ENCODE measurements at places on chromosomes 3 and 15. TPM values are rescaled to one million over a fixed set of nuclear protein-coding genes. Genes with fewer than 3 reads are reported as not detected.

SLC25A36 gene
- 113 TPM for total RNA-seq

PRR20G gene
- total RNA-seq, result not detected

LTF gene
- total RNA-seq, result 3.2 TPM

PPP1R14D gene
- not detected for total RNA-seq

TTLL13 gene
- under 0.01 TPM for total RNA-seq

TRH gene
- total RNA-seq, result 6.5 TPM

SPINT1 gene
- total RNA-seq, result 60.3 TPM

RBP2 gene
- not detected for total RNA-seq

PTPN23 gene
- total RNA-seq, result 27.7 TPM

SNX22 gene
- total RNA-seq, result 1.1 TPM

GRCh38 chr15:92683511-92683834 lies 27.9 kb upstream of the FAM174B start:
- peak; percentile 71 for DNase-seq

- DNase-seq, result no peak
Measured at GRCh38 chr3:11238060-11238459, 34.1 kb upstream of the ATG7 start.

- DNase-seq, result peak; percentile 21
Measured at GRCh38 chr15:60130398-60130797, 126.3 kb downstream of the FOXB1 start.

DNA sequence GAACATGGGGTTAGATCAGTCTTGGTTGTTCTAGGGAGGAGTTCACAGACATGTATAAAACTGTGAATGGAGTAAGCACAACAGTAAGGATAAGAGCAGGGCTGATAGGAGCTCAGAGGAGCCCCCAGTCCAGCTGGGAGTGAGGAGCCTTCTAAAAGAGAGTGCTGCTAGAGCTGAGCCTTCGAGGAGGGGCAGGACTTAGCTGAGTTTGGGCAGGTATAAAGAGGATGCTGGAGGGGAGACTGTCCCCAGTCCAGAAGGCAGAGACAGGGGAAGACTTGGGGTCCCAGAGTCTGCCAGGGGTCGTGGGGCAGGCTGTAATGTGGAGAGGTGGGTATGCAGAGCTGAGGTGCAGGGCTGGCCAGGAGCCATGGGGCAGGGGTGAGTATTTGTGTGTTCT lies 12.1 kb downstream of the CAND2 start:
- DNase-seq, result no peak

DNA sequence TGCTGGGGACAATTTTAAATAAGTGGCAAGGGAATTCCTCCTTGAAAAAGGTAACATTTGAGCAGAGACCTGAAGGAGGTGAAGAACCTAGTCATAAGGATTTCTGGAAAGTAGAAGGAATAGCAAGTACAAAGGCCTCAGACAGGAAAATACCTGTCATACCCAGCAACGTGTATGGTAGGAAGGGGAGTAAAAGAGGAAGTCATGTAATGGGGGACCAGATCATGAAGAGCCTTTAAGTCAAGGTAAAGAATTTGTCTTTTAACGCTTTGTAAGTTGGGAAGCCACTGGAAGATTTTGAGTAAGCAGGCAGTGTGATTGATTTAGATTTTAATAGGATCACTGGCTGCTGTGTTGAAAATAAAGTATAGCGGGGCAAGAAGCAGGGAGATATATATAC lies 43.4 kb upstream of the FAH start:
- DNase-seq, result peak; percentile 13

GRCh38 chr15:42111924-42112323 lies 17.6 kb upstream of the PLA2G4D start:
- no peak for DNase-seq

GRCh38 chr3:25171897-25172296 lies 256.2 kb upstream of the RARB start:
- no peak for DNase-seq

DNA sequence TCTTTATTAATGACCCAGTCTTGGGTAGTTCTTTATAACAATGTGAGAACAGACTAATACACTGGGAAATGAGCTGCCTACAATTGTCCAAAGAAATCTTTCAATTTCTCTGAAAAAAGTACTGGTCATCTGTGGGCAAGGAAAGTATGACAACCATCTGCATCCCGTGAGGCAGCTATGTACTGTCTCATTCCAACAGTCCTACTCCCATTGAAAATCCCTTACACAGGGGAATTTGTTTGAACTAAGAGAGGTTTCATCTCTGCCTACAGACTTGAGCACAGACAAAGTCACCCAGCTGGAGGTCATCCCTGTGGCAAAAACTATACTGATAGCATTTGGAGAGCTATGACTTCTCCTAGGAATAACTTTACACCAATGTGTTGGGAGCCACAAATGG lies 27.1 kb downstream of the SHC4 start:
- DNase-seq, result no peak

GRCh38 chr3:70855149-70855548 lies 542.7 kb upstream of the MDFIC2 start:
- DNase-seq, result no peak

DNA sequence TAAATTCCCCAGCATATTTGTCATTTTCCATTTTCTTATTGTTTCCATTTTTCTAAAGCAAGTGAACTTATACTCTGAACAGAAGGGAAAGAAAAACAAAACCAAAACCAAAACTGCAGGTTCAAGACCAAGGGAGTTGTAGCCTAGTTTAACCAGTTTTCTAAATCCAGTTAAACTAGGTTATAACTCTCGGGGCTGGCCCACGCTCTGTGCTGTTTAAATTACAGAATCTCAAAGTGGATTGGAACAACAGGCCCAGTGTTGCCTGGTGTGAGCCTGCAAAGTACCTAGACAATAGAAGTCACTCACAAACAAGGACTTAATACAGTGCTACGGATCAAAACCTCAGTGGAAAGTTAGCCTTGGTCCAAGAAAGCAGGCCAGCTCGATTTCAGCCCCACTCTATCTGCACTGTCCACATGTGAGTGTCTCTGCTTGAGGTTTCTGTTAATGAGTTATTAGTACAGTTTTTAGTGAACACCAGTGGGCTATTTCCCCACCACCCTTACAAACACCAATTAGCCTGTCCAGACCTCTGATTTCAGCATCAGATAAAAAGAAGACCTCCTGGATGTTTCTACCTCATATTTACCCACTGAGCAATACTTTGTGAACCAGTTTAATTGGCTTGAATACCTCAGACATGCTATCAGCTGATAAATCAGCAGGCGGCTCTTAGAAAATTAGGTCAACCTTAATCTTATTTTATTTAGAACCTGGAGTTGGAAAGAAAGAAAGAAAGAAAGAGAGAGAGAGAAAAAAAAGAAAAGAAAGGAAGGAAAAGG lies 93.8 kb upstream of the PDZRN3 start:
- no peak for DNase-seq

- no peak for DNase-seq
Measured at GRCh38 chr3:81839504-81840094, 78.2 kb upstream of the GBE1 start.

- no peak for DNase-seq
Measured at GRCh38 chr3:140440446-140440845, 237.4 kb upstream of the TRIM42 start.

DNA sequence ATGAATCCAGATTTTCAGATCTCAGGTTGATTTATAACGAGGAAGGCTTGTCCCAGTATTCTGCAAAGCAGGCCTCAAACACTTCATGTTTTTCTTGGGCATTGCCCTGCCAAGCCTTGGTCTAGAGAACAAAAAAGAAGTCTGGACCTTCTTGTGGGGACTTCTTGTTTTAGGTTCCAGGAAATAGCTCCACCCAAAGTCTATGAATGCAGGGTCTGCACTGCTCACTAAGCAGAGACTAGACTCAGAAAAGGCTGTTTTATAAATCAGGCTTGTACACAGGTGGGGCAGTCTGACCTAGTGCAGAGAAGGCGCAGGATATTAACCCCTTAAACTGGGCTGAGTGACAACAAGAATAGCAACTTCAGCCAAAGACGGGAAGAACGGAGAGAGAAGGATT lies 44.3 kb downstream of the GLB1 start:
- DNase-seq, result no peak

GRCh38 chr3:136279092-136279491 lies 29.0 kb downstream of the PCCB start:
- no peak for DNase-seq

- no peak for DNase-seq
Measured at GRCh38 chr3:147419781-147420224, 10.6 kb downstream of the ZIC1 start.

DNA sequence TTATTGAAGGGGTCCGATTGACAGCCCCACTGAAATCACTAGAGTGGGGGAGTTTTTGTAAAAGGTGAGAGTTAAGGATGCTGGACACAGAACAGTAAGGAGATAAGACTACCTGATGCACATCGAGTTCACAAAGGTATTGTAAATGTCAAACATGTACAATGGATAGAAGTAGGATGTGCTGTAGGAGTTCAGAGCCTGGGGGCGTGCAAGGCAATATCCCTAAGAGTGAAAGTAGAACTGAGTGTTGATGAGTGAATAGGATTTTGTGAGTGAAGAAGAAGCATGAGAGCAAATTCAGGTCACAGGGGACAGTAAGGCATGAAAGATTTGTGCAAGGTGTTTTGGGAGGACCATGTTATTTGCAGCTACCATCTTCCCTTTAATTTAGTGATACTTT lies 21.5 kb downstream of the DOCK3 start:
- no peak for DNase-seq

- no peak for DNase-seq
Measured at GRCh38 chr15:86852741-86853140, 773.1 kb downstream of the AGBL1 start.

DNA sequence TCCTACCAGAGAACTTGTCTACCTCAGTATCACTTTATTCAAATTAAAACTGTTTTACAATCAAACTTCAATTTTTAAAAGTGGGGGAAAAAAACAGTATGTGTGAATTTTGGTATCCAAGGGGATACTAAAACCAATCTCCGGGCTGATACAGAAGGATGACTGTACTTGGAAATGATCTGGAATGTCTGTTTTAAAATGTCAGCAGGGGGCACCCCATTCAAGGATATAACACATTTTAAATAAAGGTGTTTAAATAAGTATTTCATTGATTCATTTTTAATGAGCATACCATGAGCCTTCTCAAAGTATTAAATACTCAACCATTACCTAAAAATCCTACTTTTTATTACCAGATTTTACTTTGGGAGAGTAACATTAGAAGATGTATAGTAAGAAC lies 67.9 kb downstream of the ULK4 start:
- DNase-seq, result peak; percentile 23

DNA sequence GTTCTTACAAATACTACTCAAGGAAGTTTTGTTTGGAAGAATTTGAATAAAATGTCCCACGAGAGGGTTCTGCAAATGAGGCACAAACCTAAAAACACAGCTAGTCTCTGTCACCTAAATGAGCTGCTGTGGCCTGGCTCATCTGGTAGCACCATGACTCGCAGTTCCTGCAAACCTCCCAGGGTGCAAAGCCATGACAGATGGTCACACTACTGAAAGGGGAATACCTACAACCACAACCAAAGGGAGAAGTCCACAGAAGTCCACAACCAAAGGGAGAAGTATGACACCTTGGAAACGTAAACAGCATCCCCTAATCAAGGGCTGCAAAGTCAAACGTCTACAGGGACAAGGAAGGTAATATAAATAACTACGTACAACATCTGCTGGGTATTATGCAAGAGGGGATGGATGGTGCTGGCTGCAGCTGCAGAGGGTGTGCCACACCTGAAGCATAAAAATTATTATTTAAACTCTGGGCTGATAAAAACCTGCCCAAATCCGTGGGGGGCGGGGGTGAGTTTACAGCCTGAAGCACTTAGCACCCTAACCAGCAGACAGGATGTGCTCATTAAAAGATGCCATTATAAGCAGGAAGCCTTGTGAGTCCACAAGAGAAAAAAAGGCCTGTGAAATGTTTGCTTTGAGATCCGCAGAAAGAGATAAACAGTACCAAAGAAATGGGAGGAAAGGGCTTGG lies 184.0 kb downstream of the MAGI1 start:
- no peak for DNase-seq

GRCh38 chr15:30044377-30044776 lies 38.4 kb upstream of the GOLGA8J start:
- no peak for DNase-seq

DNA sequence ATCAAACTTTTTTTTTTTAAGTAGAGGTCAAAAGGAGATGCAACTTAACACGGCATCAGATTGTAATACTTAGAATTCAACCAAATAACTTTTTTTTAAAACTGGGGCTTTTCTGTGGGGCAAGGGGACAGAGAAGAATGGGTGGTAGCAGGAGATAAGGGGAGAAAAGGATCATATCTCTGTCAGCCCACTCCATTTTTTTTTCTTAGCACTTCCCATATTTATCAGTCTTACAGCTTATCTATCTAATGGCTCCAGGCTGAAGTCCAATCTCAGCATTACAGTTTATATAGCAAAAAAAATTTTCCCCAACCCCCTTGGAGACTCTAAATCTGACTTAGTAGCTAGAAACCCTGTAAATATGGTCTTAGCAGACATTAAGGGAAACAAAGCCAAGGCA lies 69.3 kb downstream of the PIK3R4 start:
- peak; percentile 39 for DNase-seq

DNA sequence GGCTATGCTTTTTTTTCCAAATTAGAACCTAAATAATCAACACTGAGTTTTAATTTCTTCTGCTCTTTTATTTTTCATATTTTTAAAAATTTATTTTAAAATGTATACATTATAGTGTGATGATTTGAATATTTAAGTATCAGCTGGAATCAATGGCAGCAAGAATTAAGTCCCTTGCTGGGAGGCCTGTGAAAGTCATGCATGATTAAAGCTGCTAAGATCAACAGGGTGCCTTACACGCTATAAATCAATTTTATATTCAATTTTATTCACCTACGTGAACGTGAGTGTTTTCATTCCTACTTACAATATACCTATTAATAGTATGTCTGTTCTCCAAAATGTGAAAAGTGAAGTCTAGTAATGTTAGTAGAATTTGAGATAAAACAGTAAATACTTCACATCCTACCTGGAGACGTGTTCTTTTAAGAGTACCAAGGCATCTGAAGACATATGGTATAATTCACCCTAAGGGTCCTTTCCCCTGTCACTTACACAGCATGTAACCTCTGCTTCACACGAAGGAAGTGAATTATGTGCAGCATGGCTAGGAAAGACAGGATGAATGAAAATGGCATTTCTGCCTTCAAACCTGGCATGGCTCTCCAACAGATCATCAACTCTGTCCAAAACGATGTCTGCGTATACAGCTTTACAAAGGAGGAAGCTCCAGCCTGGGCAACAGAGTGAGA lies 640.4 kb upstream of the ROBO1 start:
- DNase-seq, result no peak

GRCh38 chr15:57085267-57085666 lies 166.8 kb downstream of the TCF12 start:
- no peak for DNase-seq

DNA sequence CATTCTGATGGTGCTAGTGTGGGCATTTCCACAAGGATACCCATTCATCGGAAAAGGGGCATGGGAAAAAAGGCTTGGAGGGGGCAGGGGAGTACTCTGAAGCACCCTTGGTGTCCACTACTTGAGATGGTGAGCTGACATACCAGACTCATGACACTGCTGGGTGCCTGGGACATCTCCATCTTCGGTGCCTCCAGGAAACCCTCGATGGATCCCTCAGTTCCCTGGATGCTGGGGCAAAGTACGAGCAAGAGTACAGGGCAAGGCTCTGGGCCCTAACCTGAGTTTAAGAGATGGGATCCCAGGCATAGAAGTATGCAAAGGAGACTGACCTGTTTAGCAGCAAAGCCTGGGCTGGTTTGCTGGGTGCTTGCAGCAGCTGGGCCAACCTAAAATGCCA lies 5.2 kb upstream of the IP6K1 start:
- DNase-seq, result no peak
